Effector CD4-positive, alpha-beta T cell (primary cell): ENCODE measurements at places on chromosomes 6 and 20.

- DNase-seq = no peak
These were observed 46.5 kb upstream of the SNAP25 start for GRCh38 chr20:10171864-10172751.

GRCh38 chr6:147643341-147644200 is 135.1 kb downstream of the SAMD5 start:
- no peak for DNase-seq

DNA sequence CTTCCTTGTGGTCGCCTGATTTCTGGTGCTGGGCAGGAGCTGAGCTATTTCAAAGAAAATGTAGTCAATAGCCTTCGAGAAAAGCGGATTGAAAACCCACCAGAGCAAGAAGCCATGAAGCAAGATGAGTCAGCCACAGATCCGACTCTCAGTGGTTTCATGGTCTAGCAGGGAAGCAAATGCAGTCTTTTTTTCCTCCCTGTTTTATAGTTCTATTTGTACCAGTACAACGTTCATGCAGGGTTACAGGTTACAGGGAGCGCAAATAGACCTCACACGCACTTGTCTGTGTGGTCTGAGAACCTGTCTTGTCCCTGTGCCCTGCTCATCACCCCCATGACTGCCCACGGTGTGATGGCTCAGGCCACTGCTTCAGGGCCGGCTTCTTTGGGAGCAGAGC is 309.8 kb upstream of the SUPT3H start:
- DNase-seq = no peak

DNA sequence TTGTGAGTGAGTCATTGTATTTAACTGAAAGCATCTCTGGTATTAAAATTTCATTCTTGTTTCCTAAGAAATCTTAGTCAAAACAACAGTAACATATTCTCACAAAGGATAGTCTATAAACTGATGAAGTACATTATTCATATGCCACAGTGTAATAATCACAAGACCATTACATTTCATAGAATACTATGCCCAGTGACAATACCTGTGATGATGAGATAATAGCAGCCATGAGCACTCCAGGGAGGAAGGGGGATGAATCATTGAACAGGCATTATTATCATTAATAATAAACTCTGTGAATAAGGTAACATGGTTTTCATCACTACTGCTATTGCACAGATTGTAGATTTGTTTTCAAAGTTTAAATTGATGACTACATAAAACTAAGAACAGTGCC is 667.9 kb downstream of the EPM2A start:
- no peak for DNase-seq

DNA sequence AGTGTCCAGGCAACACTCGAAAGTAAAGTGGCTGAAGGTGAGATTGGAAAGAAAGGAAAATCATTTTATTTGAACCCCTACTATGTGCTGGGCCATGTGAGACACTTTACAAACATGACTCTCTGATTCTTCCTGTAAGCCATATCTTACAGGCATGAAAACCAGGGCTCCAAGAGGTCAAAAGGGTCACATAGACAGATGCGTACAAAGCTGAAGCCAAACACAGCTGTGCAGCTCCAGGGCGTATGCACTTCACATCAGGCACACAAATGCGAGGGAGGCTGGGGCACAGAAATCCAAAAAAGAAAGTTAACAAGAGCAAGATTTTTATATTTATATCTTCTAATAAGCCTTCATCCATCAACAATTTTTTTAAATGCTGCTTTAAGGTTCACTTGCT is 176.5 kb downstream of the PHACTR1 start:
- no peak for DNase-seq
